ENCODE measurements at places on chromosomes 1 and 21.

DNA sequence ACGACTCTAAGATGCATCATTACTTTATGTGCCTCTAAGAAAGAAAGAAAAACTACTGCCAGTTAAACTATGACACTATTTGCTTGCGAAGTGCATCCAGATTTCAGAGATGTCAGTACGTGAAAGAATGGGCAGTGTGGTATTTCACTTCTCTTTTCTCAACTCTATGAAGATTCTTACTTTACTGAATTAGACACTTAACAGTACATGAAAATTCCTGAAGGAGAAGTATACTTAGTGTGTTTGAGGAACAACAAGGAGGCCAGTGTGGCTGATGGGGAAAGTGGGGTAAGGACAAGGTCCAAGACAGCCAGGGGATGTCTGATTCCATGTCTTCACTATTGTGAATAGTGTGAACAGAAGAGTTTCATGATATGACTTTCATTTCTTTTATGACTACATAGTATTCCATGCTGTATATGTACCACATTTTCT is 53.9 kb upstream of the HSD17B7 start:
- no peak for DNase-seq

DNA sequence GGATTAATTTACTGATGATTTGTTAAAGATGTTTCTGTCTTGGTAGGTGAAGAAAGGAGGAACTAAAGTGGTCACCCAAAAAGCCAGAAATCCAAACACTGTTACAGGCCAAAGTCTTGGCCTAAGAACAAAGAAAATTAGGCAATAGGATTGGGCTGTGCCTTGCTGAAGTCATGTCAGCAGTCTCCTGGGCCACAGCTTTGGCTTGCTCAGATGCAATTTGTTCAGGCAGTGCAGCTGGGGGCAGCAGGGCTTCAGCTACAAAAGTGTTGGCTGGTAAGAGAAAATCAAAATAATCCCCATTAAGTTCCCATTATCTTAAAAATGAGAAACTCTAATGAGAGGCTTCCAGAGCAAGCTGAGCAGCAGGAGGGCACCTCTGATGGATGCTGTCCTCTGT is 14.0 kb upstream of the RAP1A start:
- DNase-seq: no peak

GRCh38 chr1:209155546-209155945 is 428.0 kb upstream of the CAMK1G start:
- DNase-seq: no peak

DNA sequence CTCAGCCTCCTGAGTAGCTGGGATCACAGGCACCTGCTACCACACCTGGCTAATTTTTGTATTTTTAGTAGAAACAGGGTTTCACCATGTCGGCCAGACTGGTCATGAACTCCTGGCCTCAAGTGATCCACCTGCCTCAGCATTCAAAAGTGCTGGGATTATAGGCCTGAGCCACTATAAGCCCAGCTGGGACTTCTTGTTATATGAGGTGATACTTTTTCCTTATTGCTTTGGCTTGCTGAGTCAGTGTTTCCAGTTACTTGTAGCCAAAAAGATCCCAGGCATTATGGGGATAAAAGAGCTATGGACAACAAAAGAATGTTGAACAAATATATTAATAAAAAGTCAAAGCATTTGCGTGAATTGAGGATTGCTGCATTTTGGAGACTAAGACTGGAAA is 69.9 kb upstream of the LPGAT1 start:
- no peak for DNase-seq

DNA sequence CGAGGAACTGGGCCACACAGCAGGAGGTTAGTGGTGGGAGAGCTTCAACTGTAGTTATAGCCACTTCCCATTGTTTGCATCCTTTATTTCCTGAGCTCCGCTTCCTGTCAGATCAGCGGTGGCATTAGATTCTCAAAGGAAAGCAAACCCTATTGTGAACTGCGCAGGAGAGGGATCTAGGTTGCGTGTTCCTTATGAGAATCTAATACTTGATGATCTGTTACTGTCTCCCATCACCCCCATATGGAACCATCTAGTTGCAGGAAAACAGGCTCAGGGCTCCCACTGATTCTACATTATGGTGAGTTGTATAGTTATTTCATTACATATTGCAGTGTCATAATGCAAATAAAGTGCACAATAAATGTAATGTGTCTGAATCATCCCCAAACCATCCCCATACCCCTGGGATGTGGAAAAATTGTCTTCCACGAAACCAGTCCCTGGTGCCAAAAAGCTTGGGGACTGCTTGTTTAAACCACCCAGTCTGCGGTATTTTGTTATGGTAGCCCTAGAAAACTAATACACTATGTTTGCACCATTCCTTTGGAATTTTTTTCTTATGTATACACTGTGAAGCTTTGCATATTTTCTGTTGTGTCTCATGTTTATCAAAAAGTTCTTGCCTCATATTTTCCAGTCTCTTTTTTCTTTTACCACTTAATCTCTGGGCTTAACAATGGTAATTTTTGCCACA is 136.6 kb upstream of the IVNS1ABP start:
- no peak for DNase-seq

- no peak for DNase-seq
Observed at GRCh38 chr21:14758849-14759248, 212.7 kb upstream of the SAMSN1 start.

DNA sequence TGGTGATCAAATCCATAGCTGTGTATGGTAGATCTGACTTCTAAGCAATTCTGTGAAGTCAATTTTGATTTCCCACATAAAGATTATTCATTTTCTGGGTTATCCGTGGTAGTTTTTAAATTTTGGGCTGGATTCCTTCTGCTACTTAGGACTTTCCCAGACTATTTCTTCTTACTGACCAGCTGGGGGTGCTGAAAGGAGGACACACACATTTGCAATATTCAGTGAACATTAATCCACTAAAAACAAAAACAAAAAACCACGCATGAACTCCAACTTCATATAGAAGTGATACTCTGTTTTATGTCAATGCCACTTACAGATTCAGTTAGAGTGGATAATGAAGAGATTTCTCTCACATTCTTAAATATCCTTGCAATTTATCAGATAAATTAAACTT is 105.4 kb downstream of the KCTD3 start:
- no peak for DNase-seq

DNA sequence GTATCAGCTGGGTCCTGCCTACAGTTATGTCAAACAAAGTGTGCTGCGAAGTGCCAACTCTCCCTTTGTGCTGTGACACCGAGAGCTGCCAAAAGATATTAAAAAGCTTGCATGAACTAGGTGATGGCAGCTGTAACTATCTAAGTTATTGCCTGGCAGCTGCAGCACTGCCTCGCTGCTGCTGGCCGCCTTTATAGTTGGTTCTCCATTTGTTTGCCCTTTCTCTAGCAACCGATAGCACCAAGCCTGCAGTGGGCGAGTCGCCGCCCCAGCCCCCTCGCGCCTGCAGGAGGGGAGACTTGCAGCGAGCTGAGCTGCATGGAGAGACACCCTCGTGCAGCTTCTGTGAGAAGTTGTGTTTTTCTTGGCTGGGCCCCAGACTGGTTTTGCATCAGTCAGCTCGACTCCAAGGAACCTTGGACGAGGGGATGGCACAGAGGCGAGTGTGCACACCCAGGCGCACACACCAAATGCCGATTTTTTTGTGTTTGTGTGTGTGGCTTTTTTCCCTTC is 330.6 kb downstream of the RPS6KC1 start:
- DNase-seq: no peak

DNA sequence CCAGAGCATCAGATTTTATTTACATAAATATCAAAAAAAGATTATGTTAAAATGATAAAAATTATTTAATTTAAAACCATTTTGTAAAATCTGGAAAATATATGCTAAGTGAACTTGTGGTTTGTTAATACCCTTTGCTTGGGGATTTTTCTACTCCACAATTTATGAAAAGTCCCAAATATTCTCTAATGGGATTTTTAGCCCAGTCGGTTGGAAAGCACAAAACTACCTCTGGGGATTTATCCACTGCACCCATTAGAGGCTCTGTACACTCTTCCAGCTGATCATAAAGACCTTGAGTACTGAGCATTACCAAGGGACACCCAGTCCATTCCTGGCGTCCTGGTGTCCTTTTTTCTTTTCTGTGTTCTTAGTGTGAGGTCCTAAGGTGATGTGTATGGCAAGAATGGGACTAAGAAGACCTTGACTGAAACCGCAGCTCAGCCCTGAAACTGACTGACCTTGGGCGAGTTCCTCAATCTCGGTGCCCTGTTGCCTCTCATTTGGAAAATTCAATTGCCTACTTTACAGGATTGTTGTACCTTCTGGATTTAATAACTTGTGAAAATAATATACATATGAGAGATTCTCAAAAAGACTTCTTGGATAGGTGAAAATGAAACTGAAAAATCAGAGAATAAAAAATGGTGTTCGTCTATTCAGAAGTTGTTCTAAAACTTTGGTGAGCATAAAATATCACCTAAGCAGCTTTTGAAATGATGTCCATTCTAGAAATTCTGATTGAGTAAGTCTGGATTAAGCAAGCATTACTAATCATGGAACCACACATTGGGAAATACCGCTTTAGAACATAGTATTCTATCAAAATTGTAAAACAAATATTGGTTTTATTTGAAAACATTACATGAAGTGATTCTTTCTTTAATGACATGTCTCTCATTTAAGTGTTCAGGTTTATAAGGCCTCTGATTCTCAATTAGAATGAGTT is 21.5 kb upstream of the SAMSN1 start:
- DNase-seq: no peak

GRCh38 chr1:91617285-91617765 is 116.7 kb downstream of the CDC7 start:
- no peak for DNase-seq

DNA sequence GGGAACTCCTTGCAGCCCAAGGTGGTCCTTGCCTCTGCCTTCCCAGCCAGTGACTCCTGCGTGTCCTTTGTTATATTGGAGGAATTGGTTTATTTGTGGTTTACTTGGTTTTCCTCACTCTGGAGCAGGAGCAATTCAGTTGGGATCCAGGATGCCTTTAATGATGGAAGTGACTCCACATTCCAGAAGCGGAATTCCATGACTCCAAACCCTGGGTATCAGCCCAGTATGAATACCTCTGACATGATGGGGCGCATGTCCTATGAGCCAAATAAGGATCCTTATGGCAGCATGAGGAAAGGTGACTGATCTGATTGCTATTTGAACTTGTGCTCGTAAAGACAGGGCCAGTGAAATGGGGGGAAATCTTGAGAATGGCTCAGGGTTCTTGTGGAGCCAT is 15.1 kb upstream of the PIGV start:
- no peak for DNase-seq

DNA sequence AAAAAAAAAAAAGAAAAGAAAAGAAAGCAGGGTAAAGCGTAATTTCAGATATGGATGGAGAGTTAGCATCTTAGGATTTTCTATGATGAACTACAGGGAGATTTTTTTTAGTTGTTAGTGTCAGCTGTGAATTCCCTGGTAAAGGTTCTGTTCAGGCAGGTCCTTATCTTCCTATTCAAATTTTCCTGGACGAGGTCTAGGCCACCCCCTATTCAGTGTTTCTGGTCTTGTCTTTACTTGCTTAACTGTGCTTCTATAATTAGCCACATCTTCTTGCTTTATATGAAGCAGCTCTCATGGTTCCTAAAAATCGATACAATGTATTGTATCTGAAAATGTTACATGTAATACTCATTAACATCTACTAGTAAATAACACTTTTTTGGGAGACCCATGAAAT is 157.8 kb downstream of the LHX8 start:
- DNase-seq: no peak

GRCh38 chr1:180571060-180571831 is 12.5 kb downstream of the OVAAL start:
- no peak for DNase-seq

GRCh38 chr1:171716616-171717015 is 25.2 kb downstream of the VAMP4 start:
- no peak for DNase-seq

GRCh38 chr1:82486468-82486867 is 685.7 kb downstream of the ADGRL2 start:
- no peak for DNase-seq

DNA sequence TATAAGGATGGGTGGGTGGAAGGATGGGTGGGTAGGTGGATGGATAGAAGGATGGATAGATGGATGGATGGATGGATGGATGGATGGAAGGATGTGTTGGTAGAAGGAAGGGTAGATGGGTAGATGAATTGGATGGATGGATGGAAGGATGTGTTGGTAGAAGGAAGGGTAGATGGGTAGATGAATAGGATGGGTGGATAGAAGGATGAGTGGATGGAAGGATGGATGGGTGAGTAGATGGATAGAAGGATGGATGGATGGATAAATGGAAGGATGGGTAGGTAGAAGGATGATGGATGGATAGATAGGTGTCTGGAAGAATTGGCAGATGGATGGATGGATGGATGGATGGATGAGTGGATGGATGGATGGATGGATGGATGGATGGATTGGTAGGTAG is 6.0 kb downstream of the MASP2 start:
- no peak for DNase-seq

DNA sequence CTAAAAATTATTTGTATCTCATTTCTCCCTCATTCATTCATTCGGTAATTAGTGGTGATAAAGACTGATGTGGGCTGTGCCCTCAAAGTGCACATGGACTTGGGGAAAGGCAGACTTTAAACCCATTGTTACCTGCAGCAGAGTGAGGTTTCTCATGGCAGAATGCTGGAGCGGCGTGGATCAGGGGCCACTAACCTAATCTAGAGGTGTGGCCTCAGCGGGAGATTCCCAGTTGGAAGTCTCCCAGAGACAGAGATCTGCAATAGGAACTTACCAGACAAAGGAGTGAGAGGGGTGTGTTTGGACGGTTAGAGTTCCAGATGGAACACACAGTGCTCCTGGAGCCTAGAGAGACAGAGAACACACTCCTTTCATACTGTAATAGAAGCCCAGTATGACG is 73.5 kb downstream of the VPS26C start:
- no peak for DNase-seq

DNA sequence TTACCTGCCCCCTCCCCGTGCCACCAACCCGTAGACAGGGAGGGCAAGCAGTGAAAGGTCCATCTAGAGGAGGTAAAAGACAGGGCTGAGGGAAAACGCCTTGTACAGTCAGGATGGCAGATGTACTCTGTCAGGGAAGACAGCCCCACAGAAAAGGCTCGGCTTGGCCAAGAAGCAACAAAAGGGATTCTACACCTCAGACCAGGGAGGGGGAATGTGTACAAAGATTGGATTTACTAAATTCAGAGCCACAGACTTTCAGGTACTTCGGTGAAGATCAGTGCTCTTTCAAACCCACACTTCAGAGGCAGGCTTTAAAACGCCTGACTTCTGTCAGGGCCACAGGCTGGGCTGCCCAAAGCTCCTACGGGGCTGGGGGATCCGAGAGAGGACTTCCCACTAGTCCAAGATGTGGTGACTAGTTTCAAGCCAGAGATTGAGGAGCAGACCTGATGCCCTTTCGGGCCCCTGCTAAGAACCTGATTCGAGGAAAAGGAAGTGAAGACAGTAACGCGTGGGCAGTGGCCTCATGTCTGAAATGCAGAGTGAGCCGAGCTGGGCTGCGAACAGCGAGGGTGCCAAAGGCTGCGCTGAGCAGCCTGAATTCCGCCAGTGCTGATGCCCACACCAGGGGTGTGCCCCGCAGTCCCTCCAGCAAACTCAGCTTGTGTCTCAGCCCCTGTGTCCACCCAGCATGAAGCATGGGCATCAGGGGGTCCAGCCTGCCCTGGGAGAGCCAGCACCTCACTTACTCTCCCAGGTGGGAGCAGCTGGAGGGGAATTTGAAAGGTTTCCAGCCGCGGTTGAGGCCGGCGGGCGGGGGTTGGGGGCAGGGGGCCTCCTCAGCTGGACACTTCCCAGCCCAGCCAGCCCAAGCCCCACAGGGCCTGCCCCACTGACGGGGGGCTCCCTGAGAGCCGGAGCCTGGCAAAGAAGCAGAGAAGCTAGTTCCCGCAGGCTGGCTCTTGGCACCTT is 36.2 kb downstream of the KIAA1614 start:
- no peak for DNase-seq

- no peak for DNase-seq
Observed at GRCh38 chr1:5779608-5780323, 212.5 kb downstream of the NPHP4 start.

GRCh38 chr1:238677567-238677966 is 708.8 kb upstream of the CHRM3 start:
- no peak for DNase-seq

Measured in cortex of kidney (tissue), 1 donor.